ENCODE measurements at places on chromosomes 11 and 22.

DNA sequence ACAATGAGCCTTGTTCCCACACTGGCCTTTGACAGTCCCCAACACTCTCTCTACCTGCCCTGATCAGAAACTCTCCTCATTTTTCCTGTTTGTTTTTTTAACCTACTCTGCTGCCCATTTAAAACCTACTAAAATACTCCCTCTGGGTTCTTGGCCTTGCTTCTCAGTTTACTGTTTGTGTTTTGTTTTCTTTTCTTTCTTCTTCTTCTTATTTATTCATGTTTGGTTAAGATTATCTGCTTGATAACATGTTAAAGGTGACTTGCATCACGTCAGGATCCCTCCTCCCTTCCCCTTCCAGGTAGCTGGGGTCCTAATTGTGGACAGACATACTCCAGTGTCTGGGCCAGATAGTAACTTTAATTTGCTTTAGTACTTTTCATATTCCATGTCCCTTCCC, 95.0 kb upstream of the KCNA4 start:
- no peak for DNase-seq

DNA sequence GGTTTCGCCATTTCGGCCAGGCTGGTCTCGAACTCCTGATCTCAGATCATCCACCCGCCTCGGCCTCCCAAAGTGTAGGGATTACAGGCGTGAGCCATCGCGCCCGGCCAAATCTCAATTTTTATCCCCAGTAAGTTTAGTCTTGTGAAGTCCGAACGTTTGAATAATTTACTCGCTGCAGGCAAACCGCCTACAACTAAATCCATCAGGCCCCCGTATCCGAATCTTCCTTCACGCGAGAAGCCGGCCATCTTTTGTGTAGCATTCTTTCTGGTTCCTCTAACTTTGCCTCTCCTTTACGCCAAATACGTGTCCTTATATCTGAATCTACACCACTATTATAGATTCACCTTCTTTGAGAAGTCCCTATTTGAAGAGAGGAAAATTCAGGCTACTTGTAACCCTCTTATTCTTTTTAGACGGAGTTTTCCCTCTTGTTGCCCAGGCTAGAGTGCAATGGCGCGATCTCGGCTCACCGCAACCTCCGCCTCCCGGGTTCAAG, 581 bp upstream of the EIF3L start:
- DNase-seq = no peak

DNA sequence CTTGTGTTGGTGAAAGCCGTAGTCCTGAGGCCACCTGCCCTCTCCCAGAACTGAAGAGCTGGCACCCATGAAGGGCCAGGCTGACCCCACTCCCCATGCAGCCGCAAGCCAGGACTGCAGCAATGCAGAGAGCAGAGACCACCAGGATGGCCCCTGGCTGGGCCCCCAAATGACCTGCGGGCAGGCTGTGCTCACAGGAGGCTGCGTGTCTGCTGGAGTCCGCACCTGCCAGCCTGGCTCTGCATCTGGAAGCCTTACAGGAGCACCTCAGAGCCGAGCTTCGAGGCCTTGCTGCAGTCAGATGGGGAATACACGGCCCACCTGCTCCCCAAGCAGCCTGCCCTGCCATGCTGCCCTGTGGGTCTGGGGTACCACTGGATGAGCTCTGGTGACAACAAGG, 1336.8 kb downstream of the TBC1D22A start:
- DNase-seq = no peak

DNA sequence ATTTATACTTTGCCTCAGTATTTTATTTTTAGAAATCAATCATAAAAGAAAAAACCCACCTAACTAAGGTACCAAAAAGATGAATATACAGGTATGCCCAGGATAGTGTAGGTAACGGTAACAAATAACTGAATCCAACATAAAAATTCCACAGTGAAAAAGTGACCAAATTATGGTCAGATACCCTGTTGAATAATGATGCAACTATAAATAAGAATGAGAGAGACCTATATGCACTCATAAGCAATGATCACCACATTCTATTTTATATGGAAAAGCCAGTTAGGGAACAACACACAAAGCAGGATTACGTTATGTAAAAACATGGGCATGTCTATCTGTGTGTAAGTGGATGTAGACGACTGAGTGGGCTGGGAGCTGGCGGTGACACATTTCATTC, 7.0 kb upstream of the ZNF74 start:
- DNase-seq = no peak

DNA sequence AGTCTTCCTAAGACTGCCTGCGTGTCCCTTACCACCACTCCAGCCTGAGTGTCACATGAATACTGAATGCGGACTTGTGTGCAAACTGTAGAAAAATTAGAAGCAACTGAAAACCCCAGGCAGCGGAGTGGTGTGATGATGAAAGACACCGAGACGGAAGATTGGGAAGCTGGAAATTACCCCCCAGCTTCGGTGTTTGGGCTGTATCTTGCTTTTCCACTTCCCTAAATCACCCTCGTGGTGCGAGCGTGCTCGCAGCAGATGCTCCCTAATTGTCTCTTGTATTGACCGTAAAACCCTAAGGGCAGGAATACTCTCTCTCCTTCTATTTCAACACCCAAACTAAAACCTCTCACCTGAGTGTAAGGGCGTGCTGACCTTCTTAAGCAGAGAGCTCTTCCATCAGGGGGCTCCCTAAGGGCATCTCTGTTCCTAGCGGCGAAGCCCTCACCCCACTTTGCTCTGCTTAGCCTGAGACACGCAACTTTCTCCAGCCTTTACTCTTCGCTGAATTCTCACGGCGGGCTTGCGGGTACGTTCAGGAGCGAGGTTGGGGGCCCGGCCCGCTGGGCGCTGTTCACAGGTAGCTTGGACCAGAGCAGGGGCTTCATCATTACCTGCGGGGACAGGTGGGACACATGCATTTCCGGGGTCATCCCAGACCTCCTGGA, 62.4 kb downstream of the CRYBB2 start:
- DNase-seq = no peak

GRCh38 chr22:41479671-41480396, 10.9 kb downstream of the ACO2 start:
- no peak for DNase-seq
